SJSA1 (cell line): ENCODE measurements at places on chromosomes 13 and 19.

GRCh38 chr19:16375157-16375935 is 50.7 kb downstream of the KLF2 start:
- DNase-seq, result no peak

DNA sequence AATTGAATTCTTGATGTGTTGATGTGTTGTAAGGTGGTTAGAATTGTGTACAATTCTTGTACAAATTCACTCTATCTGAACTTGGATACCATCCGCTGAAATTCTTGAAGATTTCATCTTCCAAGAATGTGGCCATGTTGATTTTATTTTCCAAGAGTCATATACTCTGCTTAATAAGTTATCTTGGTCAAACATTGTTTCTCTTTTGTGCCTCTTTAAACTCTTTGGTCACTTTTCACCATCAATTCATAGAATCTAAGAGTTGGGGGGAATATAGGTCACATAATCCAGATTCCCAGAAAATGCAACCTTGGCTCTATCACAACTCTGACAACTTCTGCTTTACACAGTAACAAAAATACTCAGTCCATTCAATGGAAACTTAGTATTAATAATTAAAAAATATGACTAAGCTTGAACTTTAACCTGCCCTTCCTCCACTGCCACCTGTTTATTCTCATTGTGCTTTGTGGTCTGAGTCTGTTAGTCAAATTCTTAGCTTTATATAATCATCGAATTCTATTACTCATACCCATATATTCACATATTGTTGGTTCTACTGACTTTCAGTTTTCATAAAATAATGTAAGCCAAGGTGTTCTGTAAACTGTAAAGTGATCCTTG is 373.2 kb downstream of the LMO7 start:
- DNase-seq, result no peak

- DNase-seq, result no peak
These were observed at the start of gene C3 for GRCh38 chr19:6720369-6721137. Gene C3, minus strand, starts transcription at chr19:6720650. Its CDS starts 61 bp downstream, at chr19:6720589.

- DNase-seq, result no peak
These were observed 440.9 kb downstream of the TSHZ3 start for GRCh38 chr19:30908262-30908771.

DNA sequence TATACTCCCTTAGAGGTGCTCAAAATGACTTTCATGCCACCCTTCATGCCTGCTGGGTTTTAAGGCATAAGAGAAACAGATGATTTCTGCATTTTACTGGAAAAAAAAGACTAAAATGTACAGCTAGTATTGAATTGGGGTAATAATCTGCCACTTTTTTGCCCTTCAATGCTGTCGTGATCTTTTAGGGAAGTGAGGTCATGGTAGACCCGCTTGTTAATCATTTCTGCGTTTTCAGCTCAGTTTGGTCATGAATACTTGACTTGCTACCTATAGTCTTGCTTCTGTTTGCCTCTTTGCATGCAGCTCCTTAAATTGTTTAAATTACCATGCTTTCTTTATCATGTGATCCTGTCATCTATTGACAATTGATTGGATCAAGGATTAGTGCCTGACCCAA is 90.4 kb downstream of the PCCA start:
- no peak for DNase-seq

DNA sequence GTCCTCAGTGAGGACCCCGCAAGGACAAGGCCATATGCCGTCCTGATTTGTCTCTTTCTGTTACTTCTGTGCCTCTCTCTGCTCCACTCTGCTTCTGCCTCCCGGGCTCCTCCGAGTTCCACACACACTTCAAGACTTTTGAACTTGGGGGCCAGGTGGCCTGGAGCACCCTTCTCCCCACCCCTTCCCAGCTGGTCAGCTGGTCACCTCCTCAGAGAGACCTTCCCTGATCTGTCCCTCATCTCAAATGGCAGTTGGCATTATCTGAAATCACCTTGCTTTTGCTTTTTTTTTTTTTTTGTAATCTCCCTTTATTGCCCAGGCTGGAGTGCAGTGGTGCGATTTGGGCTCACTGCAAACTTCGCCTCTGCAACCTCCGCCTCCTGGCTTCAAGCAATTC is 2.2 kb upstream of the S1PR5 start:
- DNase-seq, result no peak

DNA sequence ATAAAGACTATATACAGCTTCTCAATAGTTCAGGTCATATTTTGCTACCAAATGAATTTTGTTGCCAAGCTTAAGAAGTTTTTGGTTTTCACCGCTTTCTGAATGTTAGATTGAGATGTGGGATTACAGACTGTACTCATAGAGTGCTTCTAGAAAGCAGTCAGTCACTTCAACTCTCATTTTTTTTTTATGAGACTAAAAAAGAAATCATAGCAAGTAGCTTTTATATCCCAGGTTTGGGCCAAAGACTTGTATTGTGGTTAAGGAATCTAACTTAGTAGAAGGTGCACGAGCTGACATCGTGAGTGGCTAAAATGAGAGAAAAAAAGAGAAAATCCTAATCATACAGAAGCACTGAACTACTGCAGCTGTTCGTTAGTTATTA is 2.2 kb upstream of the USPL1 start:
- DNase-seq, result no peak
